ENCODE measurements at places on chromosomes 2 and 18.

- DNase-seq, result no peak
Measured at GRCh38 chr2:138577066-138577465, 75.5 kb downstream of the SPOPL start.

GRCh38 chr2:232416521-232417470 lies 10.2 kb downstream of the ALPG start:
- no peak for DNase-seq

DNA sequence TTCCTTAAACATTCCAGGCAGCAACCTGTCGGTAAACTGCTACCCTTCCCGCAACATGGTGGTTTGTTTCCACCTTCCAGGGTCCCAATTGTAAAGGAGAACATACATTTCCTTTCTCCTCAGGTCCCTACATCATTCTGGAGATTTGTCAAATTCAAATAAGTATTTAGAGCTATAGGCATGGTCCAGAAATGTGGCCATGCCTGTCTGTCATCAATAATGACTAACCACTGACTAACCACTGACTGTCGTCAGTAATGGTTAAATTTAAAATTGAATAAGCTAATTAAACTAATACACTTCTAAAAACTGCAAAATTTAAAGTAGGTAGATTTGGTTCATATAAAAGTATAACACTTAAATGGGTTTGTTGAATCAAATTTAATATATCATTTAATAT lies 984.0 kb upstream of the SLC39A10 start:
- DNase-seq, result no peak

DNA sequence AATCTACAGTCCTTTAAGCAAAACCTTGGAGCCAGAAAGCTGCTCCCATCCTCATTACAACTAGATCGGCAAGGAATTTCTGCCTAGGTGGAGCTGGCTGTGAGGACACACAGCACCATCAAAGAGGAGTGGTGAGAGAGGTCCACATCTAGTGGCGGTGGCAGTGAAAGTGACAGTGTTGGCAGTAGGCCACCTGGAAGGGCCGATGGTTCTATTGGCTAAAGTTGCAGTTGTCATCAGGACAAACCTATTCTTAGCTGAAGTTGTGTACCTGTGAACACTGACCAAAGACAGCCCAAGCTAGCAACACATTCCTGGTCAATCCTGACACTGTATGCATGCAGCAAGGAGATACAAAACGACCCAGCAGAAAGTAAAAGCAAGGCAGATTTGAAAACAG lies 218.1 kb upstream of the CHAC2 start:
- DNase-seq, result no peak

DNA sequence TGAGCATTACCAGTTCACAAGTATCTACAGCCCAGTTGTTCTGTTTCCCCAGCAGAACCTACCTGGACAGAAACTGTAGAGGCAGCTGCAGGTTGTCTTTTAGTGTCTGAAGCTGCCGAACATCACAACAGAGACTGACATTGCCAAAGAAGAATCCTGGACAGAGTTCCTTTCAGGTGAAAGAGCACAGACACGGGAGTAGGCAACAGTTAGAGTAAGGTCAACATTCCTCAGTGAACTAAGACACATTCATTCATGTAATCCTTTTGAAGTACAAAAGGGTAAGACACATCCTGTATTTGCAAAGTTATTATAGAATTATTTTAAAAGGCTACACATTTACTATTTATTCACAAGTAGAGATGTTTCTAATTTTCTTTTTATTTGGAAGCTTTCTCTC lies 14.3 kb downstream of the NPC1 start:
- DNase-seq, result no peak

- DNase-seq, result no peak
Measured at GRCh38 chr18:33735428-33735827, 157.4 kb downstream of the ASXL3 start.

DNA sequence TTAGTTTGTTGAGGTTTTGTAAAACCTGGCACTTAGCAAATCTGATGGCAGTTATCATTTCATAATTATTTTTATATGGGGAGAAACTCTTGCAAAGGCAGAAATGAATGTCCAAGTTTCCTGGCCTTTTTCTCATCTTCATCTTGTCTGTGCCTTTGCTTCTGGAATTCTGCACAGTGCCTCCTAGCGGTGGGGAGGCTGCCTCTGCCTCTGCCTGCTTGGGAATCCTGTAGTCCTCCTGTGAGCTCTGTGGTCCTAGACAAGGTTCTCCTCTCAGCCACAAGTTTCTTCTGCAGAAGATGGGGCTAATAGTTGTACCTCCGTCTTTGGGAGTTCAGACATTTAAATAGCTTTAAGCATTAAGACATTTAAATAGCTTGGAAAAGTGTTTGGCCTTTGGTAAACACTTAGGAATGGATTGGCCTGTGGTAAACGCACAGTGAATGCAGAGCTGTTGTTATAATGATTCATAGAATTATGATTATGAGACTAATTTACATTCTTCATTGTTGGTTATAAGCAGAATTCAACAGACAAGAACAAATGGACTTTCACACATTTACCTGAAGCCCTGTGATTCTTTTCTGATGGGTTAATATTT lies 101.2 kb downstream of the ZNF236 start:
- no peak for DNase-seq

DNA sequence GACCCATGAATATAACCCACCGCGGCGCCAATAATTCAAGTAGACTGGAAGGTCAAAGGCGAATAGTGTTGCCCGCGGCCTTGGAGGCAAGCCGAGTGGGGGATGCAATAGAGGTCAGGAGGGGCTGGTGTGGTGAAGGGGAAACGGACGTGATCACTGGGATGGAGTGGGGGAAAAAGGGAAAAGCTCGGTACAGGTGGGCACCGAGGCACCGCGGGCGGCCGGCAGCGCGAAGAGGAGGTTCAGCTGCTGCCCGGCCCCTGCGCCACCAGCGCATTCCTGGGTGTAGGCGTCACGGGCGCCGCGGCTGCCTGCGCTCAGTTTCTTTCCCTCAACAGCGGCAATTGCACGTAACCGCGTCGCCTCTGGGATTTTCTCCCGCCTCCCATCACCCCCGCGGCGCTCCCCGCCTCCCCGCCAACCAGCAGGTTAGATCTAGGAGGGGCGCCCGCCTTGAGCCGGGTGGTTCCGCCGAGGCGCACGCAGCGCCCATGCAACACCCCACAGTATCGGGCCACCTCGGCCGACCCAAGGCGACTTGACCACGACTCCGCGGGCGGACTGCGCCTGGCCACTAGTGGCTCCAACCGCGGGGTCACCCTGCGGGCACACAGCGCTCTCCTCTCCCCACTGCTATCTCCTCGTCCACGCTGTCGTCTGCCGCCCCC lies 1.5 kb downstream of the RND3 start:
- DNase-seq, result no peak

- no peak for DNase-seq
Measured at GRCh38 chr2:67234440-67234839, 162.7 kb upstream of the ETAA1 start.

DNA sequence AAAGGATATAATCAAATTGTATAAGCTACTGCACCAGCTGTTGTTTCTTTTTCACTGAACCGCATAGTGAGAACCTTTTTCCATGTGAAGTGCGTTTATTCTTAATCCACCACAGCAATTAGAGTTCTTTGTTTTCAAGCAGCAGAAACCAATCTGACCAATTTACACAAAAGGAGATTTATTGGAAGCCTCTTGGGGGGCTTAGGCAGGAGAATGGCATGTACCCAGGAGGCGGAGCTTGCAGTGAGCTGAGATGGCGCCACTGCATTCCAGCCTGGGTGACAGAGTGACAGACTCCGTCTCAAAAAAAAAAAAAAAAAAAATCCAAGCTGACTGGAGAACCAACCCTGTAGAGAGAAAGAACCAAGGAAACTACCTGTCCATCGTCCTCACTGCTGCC lies 10.0 kb downstream of the ADNP2 start:
- DNase-seq, result no peak

DNA sequence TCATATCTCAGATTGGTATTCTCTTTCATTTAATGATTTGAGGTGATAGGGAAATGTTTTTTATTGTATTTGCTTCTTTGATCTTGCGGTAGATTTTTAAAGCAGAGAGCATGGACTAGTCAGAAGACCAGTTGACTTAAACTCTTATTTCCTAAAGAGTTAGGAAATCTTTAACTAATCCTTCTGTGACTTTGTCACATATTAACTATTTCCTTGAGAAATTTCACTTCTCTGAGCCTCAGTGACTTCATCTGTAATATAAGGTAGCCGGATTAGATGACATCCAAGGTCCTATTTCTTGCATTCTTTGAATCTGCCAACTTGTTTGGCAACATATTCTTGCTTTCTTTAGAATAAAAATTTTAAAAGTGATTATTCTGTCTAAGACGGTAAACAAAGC lies 55.6 kb downstream of the MTX2 start:
- no peak for DNase-seq

DNA sequence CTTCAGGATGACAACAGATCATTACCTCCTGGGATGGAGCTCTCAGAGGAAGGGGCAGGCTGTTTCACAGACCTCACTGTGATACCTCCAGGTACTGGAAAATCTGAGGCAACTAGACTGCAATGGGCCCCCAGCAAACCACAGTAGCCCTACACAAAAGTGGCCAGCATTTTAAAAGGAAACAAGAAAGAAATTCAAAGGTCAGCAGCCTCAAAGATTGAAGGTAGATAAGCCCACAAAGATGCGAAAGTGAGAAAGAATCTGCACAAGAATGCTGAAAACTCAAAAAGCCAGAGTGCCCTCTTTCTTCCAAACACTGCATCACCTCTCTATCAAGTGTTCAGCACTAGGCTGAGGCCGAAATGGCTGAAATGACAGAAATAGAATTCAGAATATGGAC lies 499.5 kb upstream of the CHAC2 start:
- DNase-seq, result no peak

DNA sequence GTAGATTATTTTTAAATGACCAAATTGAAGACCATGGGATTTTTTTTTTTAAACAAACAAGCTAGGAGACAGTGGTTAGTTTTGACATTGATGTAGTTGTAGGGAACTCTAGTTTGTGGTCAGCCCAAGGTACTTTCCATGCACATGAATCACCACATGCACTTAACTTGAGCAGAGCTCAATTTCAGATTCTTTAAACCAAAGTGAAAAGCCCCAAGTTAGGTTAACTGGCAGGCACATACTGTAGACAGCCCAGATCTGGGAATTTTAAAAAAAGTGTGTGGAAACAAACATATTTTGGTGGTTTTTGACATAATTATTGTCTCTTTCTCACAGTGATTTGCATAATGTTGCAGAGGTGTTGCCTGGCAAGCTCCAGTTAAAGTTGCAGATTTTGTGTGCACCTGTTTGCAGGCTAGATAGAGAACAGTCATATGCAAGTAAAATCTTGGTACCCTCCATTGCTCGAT lies 88.4 kb downstream of the BCL2L11 start:
- no peak for DNase-seq

GRCh38 chr2:165518611-165519010 lies 49.1 kb downstream of the CSRNP3 start:
- DNase-seq, result no peak

GRCh38 chr2:225889452-225889851 lies 489.9 kb downstream of the NYAP2 start:
- no peak for DNase-seq

- no peak for DNase-seq
Measured at GRCh38 chr2:120820953-120821279, 85.2 kb downstream of the GLI2 start.

DNA sequence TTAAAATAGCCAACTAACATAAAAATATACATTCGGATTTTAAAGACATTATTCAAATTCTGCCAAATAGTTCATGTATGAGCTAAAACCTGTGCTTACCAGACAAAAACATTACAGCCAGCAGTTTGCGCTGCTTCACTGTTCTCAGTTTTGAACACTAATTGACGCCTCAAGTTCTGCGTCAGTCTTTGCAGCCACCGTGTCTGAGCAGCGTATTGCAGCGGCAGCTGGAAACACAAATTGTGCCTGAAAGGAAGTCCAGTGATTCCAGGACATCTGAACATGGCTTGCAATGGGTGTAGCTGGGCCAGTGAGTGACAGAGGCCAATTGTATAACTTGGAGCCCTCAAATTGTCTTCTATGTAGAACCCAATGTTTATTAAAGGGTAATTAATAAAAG lies 267.6 kb downstream of the TFCP2L1 start:
- no peak for DNase-seq

DNA sequence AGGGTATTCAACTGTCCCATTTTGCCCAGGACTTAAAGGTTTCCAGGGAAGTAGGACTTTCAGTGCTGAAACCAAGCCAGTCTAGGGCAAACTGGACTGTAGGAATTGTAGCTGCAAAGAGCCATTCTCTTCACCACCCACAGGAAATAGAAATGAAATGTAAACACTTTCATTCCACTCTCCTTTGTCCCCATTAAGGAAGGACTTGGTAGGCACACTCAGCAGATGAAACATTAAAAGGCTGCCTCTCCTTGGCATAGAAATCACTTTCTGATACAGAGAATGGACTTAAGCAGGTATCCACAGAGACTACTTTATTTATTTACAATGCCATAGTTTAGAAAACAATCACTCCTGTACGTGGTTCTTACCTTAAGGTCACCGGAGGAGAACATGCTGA lies 102.9 kb upstream of the CCDC195 start:
- no peak for DNase-seq

DNA sequence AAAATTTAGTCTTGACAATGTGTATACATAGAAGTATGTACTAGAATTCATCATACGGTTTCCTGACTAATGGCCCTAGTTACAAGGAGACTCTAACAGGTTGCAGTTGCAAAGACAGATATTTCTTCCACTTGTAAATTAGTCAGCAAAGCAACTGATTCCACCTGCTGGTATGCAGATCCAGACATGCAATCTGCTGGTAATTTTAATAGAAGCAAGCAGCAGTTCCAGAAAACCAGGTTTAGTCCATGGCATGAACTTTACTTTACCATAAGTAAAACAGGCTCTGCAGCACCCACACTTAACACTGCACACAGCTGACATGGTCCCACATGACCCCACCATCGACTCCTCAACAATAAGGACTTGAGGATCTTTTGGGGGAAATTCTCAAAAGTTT lies 110.9 kb upstream of the SP3 start:
- DNase-seq, result no peak

Measured in stimulated activated CD4-positive, alpha-beta T cell treated with anti-CD3 and anti-CD28 coated beads, Interleukin-1b, Interleukin-23, amount 100 ng/mL, for 1 hour (primary cell).